Left hindlimb (tissue), 1 donor: ENCODE measurements at places on chromosomes 5 and 9.
A peak's percentile ranks its signal among the peaks of the same experiment; 100 is the strongest.

GRCh38 chr5:125411071-125411743 lies 664.8 kb upstream of the ZNF608 start:
- peak; percentile 50 for DNase-seq

DNA sequence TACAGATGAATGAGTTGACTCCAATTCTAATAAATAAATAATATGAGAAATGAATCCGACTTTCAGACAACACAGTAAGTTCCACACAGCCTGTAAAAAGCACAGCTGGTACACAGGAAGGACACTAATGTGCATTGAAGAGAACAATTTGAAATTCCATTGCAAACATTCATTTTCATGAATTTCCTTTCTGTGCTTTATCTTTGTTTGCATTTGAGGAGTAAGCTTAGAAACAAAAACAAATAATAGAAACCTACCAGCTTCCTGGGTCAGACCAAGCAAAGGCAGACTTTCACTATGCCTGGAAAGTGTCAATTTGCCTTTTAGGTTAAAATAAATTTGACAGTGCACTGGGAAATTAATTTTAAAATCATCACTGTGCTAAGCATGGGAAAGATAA lies 143.8 kb upstream of the VLDLR start:
- no peak for DNase-seq

DNA sequence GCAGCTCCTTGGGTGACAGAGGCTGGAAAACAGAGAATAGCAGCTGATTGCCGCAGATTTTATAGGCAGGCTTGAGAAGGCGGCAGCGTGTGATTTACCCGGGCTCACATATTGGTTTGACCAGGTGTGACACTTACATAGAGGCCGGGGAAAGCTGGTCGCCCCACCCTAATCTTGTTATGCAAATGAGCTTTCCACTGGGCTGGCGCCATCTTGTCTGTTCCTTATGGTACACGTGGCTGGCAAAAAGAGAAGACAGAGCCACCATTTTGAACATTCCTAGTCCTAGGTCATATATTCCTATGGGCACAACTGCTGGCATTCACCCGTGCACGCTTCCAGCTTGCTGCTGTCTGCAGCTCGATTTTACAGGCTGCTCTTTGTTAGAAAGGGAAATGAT lies 11.3 kb upstream of the SPZ1 start:
- DNase-seq, result no peak

DNA sequence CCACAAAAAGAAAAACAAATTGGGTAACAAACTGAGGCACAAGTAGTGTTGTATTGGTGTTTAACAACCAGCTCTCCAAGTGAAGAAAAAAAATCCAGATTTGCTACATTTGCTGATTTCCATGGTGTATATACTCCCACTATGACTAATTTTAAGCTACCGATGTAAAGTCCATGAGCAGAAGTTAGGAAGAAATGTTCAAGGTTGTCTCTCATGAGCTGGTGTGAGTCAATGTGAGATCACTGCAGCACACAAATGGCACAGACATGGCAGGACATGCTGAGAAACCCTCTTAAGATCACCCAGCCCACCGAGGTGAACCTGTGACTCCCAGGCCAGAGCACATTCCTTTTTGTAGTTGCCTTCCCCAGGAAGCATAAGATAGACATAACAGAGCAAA lies 36.2 kb downstream of the SLC44A1 start:
- no peak for DNase-seq

- no peak for DNase-seq
Measured at GRCh38 chr5:75275756-75276155, 39.1 kb upstream of the ANKRD31 start.

DNA sequence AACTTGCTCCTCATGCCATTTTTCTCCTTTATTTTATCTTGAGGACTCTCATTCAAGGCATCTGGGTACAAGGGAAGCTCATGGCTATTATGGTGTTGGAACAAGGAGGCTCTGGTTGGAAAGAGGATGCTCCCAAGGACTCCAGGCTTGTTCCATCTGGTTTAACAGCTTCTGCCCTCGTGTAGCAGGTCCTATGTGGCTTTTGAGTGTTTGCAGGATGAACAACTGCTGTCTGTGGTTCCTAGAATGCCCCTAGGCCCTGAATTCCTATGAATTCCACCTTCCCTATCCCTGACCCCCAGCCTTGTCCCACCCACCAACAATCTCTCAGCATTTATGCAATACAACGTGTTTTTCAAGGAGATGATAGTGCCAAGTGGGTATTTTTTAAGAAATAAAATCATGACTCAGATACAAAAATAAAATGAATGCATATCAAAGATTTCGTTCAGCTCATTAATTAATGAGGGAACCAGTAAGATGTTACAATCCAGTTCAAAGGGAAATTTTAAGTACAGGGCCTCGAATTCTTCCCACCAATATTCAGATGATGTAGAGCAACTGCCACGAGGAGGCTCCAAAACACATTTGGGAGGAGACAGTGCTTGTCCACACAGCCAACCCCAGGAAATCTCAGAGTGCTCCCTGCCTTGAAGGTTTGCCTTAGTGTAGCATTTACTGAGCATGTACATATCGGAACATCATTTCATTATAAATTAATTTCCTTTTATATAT lies 182.0 kb downstream of the MUSK start:
- no peak for DNase-seq

- DNase-seq, result no peak
Measured at GRCh38 chr5:158268286-158268685, 409.3 kb upstream of the CLINT1 start.

DNA sequence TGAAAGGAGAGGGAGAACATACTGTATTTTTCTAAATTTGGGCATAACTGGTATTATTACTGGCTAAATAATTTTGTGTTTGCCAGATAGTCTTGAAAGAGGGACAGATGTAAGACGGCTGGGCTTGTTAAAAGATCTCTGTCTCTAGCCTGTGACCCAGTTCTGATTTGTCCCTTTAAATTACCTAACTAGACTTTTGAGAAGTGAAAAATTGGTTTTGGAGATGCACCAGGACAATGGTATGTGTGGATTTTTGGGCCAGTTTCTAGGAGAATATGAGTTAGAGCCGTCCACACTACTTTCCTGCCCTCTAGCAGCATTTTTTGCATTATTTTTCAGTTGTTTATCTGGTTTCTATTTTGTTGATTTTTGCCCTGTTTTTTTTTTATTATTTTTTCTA lies 33.5 kb downstream of the LNPEP start:
- no peak for DNase-seq

DNA sequence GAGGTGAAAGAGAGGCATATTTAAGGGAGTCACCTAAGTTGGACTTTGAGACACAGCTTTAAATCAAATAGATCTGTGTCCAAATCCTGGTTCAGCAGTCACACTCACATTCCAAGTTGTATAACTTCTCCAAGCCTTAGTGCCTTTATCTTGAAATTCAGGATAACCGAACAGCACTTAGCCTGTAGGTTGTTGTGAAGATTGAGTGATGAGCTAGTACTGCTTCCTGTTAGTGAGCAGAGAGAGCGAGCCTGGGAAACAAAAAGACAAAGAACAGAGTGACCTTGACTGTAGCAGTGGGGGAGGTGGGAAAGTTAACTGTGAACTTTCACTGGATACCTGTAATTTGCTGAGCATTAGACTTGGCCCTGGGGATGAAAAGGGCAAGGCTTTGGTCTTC lies 22.4 kb downstream of the MAML1 start:
- no peak for DNase-seq

DNA sequence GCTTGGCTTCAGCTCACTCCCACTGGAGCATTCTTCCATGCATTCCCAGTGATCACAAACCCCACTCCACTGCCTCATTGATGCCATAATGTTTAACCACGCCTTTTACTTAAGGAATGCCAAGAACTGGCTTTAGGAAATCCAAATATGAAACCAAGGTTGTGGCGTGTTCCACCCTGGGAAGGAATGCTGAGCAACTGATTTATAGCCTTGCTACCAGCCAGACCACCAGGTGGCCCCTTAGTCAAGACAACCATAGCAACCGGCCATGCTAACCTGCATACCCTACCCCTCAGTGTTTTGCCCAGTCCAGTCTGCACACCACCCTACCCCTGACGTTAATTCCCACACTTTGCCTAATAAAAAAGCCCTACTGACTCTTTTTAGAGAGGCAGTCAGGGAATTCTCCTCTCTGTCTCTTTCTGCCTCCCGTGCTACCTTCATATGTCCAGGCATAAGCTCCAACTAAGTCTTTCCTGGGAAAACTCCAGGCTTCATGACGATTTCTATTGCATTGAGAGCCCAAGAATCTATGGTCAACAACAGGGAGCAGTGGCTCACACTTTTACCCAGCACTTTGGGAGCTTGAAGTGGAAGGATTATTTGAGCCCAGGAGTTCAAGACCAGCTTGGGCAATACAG lies 27.0 kb upstream of the PRRC2B start:
- peak; percentile 59 for DNase-seq

DNA sequence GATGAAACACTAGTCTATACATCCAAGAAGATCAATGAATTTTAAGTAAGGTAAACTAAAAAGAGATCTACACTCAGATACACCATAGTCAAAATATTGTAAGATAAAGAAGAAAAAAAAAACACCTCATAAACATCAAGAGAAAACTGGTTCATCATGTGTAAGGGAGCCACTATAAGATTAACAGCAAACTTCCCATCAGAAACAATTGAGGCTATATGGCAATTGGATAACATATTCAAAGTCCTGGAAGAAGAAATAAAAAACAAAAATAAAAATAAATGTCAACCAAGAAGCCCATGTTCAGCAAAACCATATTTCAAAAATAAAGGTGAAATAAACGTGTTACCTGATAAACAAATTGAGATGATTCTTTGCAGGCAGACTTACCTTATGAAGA lies 3.6 kb downstream of the OR13C8 start:
- DNase-seq, result no peak

GRCh38 chr9:13896047-13896446 lies 417.9 kb downstream of the NFIB start:
- DNase-seq, result no peak

DNA sequence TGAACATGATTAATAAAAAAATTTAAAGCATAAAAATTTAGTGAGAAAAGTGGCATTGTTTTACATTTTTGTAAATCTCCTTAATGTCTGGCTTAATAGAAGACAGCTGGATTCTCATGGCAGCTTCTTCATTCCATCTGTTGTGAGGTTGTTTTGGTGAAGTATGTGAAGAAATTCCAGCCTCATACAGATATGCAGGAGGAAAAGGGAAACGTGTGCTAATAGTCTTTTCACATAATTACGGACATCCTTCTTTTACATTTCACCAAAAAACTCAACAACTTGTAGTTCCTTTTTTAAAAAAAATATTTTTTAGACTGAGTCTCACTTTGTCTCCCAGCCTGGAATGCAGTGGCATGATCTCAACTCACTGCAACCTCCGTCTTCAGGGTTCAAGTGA lies 46.9 kb downstream of the HACD4 start:
- no peak for DNase-seq

- DNase-seq, result no peak
Measured at GRCh38 chr9:90259311-90260246, 383.0 kb downstream of the DIRAS2 start.

DNA sequence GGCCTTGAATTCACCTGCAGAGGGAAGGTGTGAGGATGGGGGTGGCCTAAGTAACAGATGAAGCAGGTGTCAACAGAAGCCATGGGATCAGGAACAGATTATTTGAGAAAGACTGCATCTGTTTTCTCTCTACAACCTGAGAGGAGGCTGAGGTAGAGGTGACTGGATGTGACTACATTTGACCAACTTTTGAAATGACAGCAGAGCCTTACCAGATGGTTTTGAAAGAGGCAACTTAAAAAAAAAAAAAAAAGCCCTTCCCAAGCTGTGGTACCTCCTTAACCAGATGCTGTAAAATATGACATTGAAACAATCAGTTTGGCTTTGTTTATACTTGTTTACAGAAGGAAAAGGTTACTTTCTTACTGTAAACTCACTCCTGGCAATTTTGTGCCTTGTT lies 108.6 kb downstream of the TRIO start:
- DNase-seq, result no peak

DNA sequence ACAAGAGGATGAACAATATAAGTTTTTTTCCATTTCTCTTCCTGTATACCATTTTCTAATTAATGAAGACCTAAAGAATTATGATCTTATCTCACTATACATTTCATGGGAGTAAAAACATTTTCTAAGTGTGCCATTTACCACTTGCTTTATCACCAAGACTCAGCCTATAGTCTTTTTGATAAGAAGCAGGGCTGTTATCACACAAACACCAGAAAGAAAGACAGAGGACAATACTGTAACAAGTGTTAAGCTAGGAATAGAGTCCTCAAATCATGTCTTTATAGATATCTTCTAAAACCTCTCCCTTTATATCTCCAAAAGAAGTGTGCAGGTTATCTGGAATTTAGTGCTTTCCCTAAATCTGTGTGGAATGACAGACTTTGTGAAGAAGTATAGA lies 119.7 kb downstream of the FAM174A start:
- DNase-seq, result no peak

- DNase-seq, result no peak
Measured at GRCh38 chr5:139982157-139982974, 60.7 kb downstream of the NRG2 start.

- no peak for DNase-seq
Measured at GRCh38 chr5:28286566-28286965, 1248.2 kb upstream of the CDH9 start.

- DNase-seq, result no peak
Measured at GRCh38 chr5:130501151-130501865, 597.0 kb downstream of the CHSY3 start.

- DNase-seq, result no peak
Measured at GRCh38 chr5:132371603-132371994, 2.1 kb downstream of the SLC22A5 start.

DNA sequence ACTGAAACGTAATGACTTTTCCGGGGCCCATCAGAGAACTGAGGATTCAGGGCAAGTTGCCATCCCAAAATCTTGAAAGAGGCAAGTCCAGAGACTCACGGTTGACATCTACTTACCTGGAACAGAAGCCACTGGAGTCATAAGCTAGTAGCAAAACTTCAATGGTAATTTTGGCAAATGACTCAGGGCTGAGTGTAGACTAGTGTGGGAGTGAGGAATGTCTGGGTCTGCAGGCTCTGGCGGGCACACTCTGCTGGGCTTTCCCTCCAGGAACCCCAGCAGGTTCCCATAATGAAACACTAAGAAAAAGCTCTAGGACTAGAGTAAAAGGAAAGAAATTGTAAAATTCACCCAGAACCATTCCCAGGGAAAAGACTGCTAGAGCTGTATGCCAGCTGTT lies 122.9 kb upstream of the NFIL3 start:
- DNase-seq, result no peak

DNA sequence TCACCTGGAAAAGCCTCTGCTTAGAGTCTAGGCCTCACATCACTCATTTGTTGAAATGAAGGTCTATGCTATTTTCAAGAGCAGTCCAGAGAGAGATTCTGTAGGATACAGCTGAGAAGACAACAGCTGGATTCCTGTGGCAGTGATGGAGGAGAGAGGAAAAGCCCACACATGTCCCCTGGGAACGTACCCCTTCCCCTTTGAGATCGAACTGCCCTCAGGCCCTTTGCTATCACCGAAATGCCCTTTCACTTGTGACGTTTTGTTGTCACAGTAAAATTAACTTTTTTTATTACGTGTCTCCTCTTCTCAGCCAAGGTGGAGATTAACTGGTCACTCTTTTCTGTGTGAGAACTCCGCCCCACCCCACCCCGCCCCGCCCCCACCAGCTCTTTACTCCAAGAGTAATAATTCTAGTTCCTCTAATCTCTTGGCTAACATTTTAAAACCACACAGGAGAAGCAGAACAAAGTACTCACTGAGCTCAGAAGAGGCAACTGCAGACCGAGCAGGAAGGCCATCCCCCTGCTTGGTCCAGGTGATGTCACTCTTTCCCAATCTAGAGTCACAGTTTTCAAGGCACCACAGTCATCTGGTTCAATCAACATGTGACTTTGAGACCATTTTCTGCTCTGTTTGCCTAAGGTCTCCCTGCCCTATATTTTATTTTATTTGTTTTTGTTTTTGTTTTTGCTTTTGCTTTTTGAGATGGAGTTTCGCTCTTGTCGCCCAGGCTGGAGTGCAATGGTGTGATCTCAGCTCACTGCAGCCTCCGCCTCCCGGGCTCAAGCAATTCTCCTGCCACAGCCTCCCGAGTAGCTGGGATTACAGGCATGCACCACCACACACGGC lies 105.6 kb downstream of the SUSD1 start:
- no peak for DNase-seq
